SK-N-DZ (cell line): ENCODE measurements at places on chromosomes 7 and 10.

GRCh38 chr7:99296471-99296870, 23.8 kb downstream of the MYH16 start:
- DNase-seq = no peak

- DNase-seq = no peak
These were observed 40.7 kb upstream of the AQP1 start for GRCh38 chr7:30870821-30871518.

DNA sequence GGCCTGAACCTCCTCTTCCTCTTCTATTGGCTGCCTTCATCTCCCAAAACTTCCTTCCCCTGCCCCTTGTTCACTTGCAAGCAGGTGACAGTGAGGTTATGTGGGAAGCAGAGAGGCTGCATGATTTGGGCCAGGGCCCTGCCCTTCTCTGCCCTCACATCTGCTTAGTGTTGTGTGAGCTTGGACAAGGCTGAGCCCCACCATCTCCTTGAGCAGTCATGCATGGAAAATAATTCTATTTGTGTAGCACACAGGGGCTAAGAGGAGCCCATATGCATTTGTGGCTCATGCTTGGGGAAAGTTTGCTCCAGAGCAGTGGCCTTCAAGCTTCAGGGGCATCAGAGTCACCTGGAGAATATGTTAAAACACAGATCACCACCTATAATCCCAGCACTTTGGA, 26.8 kb upstream of the AQP1 start:
- DNase-seq = peak; percentile 61

DNA sequence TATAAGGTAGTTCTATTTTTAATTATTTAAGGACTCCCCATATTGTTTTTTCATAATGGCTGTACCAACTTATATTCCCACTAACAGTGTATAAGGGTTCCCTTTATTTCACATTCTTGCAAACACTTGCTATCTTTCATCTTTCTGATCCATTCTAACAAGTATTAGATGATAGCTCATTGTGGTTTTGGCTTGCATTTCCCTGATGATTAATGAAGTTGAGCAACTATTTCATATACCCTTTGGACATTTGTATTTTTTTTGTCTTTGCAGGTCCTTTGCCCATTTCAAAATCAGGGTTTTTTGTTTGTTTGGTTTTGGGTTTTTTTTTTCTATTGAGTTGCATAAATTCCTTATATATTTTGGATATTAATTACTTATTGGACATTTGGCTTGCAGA, 107.2 kb downstream of the EPC1 start:
- DNase-seq = no peak

DNA sequence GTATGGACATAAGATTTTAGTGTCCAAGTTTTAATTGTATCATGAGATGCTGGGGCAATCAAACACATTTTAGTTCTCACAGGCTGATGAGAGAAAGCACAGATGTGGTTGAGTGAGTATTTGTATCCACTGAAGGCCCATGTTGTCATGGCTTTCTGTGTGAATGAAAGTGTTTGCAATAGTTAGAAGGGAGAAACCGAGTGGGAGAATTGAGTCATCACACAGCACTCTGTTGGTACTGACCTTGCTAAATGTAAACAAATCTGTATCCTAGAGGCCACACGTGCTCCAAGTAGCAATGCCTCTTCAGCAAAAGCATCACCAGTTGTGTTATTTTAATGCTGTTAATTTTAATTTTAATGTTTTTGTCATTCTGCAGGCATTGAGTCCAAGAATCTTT, 121.2 kb downstream of the EMX2 start:
- no peak for DNase-seq

DNA sequence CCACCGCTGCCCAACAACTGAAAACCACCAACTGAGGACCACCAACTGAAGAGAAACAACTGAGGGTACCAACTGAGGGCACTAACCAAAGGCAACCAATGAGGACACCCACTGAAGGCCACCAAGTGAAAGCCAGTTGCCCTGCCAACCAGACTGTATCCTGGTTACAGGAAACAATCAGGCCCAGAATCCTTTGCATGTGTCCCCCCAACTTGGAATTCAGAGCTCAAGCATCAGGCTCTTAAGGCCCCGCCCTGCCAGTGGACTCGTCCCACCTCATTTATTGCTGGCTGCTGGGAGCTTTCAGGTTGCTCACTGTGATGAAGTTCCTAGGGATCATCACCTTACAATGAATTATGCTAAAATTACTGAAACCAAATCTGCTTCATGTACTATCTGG, 76.6 kb upstream of the ABI1 start:
- no peak for DNase-seq

DNA sequence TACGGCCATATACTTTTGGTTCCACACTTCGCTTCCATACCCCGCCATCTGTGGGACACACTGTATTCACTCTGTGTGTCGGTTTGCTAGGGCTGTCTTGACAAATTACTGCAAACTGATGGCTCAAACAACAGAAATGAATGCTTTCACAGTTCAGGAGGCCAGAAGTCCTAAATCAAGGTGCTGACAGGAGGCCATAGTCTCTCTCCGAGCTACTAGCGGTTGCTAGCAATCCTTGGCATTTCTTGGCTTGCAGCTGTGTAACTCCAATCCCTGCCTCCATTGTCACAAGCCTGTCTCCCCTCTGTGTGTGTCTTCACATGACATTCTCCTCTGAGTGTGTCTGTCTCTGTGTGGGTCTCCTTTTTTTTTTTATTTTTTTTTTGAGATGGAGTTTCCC, 28.9 kb upstream of the BMPR1A start:
- no peak for DNase-seq

GRCh38 chr7:77971726-77972125, 173.2 kb downstream of the PHTF2 start:
- DNase-seq = no peak

DNA sequence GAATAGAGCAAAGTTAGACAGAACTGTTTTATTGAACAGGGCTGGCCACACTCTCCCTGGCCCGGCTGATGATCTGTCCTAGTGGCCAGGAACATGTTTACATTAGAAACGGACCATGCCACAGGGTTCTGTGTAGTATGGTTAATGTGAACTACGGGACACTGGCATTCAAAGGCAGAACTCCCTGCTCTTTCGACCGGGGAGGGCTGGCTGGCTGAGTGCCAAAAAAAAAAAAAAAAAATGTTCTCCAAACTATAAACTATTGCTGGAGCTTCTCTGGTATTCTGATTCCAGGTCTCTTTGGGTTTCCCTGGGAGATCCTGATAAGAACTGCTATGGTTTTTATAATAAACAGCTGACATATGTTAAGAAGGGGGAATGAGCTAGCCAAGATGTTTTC, 1262.6 kb upstream of the SORCS1 start:
- no peak for DNase-seq

DNA sequence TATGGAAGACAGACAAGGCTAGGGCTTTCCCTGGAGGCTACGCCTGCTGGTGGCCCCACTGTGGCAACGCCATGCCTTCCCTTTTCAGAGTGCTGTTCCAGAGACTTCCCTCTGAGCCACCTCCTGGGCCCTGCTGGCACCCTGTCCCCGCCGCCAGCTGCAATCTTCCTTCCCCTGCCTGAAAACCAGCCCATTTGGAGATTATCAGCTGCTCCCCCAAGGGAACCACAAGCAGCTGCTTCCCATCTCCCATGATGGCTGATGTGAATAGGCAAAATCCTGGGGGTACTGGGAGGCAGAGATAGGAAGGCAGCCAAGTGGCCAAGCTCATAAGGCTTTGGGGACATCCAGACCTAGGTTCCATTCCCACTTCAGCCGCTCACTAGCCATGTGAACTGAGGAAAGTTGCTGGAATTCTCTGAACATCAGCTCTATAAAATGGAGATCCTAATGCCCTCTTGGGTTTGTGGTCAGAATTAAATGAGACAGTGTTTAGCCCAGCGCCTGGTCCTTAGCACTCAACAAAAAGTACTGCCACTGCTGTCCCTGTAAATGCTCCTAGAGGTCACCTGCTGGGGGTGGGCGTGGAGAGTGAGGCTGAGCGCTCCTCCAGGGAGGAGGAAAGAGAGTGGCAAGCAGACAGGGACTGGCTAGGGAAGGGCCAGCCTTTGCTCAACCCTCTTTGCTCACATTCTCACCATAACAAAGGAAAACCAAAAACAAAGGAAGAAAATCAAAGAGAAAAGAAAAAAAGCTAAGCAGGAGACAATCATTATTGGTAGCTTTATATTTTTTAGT, 5.9 kb downstream of the TSPAN33 start:
- no peak for DNase-seq

DNA sequence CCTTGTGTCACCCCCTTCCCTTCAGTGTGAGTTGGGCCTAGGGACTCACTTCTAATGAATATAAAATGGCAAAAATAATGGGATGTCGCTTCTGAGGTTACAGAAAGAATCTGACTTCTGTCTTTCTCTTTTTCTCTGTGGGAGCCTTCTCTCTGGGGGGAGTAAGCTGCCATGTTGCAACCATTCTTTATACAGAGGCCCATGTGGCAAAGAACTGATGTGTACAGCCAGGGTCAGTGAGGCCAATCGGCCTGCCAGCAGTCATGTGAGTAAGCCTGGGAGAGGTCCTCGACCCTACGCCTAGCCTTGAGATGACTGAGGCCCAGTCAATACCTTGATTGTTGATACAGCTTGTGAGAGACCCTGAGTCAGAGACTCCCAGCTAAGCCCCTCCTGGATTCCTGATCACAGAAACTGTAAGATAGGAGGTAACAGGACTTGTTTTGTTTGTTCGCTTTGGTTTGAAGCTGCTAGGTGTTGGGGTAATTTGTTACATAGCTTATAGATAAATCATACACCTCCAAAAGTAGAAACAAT, 1.7 kb downstream of the TCAF1 start:
- no peak for DNase-seq

DNA sequence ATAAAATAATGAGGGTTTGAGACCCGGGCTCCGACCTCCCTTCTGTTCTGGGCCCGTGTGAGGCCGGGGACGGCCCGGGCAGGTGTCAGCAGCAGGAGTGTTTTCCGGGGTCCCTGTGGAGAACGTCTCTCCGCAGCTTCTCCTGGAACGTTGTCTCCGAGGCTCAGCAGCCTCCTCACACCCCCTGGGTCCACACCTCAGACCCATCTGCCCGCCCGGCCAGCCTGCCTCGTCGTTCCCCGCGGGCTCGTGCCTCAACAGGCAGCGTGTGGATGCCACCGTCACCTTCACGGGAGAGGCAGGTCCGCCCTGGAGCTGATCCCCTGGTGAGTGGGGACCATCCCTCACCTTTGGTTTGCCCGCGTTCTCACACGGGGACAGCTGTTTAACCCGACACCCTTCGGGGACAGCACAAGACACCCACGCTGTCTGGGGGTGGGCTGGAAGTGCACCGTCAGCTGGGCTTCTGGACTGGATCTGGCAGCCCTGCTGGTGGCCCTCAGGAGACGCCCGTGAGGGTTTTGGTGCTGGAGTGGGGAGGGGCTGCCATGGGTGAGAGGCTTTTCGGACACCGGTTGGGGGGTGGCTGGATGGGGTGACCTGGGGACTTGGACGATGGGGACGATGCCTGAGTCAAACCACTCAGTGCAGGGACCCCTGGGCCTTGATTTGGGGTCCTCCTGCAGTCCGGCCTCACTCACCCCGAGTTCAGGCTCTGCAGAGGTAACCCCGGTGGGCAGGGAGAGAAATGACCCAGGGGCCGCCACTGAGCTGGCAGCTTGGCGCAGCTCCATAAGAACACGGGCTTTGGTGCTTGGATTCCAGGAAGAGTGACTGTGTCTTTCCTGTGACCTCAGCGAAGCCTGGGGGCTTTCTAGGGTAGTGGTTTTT, 131.7 kb downstream of the DNAJB6 start:
- no peak for DNase-seq

GRCh38 chr7:116528008-116528789, 3.4 kb downstream of the CAV1 start:
- DNase-seq = no peak

- DNase-seq = no peak
These were observed 76.8 kb downstream of the VIPR2 start for GRCh38 chr7:159067576-159068487.

DNA sequence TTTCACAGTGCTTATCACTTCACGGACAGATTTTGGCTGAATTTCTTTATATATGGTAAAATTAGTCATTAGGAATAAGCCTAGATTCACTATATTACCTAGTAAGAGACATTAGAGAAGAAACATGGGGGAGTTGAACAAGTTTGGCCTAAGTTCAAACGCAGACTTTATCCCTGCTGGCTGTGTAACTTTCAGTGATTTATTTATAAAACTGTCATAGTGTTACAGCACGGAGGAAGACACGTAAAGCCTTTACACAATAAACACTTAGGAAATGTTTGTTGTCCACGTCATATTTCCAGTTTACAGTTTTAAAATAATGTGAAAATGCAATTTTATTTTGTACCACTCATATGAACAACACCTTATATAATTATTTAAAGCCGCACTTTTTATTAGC, 661.5 kb downstream of the MAGI2 start:
- no peak for DNase-seq

DNA sequence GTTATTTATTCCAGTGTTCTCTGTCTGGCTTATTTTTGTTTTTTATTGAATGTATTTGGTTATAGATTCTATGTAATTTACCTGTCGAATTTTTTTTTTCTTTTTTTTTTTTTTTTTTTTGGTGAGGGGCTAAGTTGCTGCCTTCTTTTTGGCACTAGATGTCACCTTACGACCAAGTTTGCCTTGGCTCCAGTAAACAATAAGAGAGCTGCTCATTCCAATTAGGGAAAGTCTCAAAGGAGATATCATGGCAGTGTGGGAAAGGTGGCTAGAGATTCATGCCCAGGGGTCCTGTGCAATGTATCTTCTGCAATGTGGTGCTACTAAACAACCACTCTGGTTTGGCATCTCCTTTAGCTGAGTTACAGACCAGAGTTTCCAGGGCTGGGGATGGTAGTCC, 84.0 kb downstream of the PTPN20 start:
- DNase-seq = no peak

- no peak for DNase-seq
These were observed 427.8 kb downstream of the CALN1 start for GRCh38 chr7:71984348-71984747.

DNA sequence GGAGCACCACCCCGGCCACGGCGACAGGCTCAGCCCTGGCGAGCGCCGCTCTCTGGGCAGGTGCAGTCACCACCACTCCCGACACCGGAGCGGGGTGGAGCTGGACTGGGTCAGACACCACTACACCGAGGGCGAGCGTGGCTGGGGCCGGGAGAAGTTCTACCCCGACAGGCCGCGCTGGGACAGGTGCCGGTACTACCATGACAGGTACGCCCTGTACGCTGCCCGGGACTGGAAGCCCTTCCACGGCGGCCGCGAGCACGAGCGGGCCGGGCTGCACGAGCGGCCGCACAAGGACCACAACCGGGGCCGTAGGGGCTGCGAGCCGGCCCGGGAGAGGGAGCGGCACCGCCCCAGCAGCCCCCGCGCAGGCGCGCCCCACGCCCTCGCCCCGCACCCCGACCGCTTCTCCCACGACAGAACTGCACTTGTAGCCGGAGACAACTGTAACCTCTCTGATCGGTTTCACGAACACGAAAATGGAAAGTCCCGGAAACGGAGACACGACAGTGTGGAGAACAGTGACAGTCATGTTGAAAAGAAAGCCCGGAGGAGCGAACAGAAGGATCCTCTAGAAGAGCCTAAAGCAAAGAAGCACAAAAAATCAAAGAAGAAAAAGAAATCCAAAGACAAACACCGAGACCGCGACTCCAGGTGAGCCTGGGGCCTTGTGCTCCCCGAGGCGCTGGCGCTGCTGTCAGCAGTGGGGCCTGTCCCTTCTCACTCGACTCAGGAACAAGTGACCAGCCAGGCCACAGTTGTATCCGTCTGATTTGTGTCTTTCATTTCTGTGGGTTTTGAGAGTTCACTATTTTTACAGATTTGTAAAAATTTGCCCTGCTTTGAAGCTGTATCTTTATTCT, 117.7 kb downstream of the CYTH3 start:
- no peak for DNase-seq

GRCh38 chr10:3528823-3529403, 256.1 kb downstream of the KLF6 start:
- DNase-seq = no peak
